Suprapubic skin (tissue), 4 donors: ENCODE measurements at places on chromosomes 7 and 10. TPM values are rescaled to one million over a fixed set of nuclear protein-coding genes. Genes with fewer than 3 reads are reported as not detected.

IKZF1 gene
- total RNA-seq: 7.3 TPM

GNAT3 gene
- total RNA-seq: not detected

TET1 gene
- total RNA-seq: 2.1 TPM

LRIT1 gene
- not detected for total RNA-seq

AKR1C4 gene
- total RNA-seq: not detected

LRWD1 gene
- 19.2 TPM for total RNA-seq

SLC16A9 gene
- 0.64 TPM for total RNA-seq

HTR5A gene
- total RNA-seq: not detected

NOS3 gene
- total RNA-seq: 9.7 TPM

RTKN2 gene
- 2.5 TPM for total RNA-seq

IGFBP1 gene
- 0.48 TPM for total RNA-seq

PHYHIPL gene
- not detected for total RNA-seq

RAMP3 gene
- total RNA-seq: 14.4 TPM

ANKIB1 gene
- 34.1 TPM for total RNA-seq

LRRC18 gene
- total RNA-seq: not detected

GPR37 gene
- 5.6 TPM for total RNA-seq

IRF5 gene
- total RNA-seq: 8.9 TPM

HOXA9 gene
- 26.7 TPM for total RNA-seq

LRMDA gene
- total RNA-seq: 2.9 TPM

CUTC gene
- total RNA-seq: 27.4 TPM

NUTM2B gene
- 0.24 TPM for total RNA-seq

ANKRD16 gene
- 9.1 TPM for total RNA-seq

MKLN1 gene
- 44.6 TPM for total RNA-seq

FGFR2 gene
- total RNA-seq: 105 TPM

TMEM273 gene
- 7.5 TPM for total RNA-seq

OR9A4 gene
- not detected for total RNA-seq

AIFM2 gene
- 7.6 TPM for total RNA-seq

SLC26A3 gene
- 1.5 TPM for total RNA-seq

FAM25A gene
- 431 TPM for total RNA-seq

LRRN3 gene
- not detected for total RNA-seq

HEPACAM2 gene
- total RNA-seq: not detected

IFIT1B gene
- not detected for total RNA-seq

GALNT17 gene
- 4.7 TPM for total RNA-seq

MAD1L1 gene
- 69.8 TPM for total RNA-seq

ZNF248 gene
- total RNA-seq: 19.4 TPM

KIF11 gene
- 4.3 TPM for total RNA-seq

EPHB6 gene
- total RNA-seq: 283 TPM

CXCL12 gene
- 24.9 TPM for total RNA-seq
